Femur (tissue), 1 donor: ENCODE measurements at places on chromosomes 7 and 10.

DNA sequence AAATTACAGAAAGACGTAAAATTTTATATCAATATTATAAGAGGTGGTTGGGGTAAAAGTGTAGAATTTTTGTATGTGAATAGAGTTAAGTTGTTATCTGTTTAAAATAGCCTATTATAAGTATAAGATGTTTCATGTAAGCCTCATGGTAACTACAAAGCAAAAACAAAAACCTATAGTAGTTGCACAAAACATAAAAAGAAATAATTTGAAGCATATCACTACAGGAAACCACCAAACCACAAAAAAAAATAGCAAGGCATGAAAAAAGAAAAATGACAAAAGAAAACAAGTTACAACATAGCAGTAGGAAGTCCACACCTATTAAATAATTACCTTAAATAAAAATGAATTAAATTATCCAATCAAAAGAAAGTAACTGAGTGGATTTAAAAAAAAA lies 12.4 kb upstream of the GSTK1 start:
- DNase-seq, result no peak

DNA sequence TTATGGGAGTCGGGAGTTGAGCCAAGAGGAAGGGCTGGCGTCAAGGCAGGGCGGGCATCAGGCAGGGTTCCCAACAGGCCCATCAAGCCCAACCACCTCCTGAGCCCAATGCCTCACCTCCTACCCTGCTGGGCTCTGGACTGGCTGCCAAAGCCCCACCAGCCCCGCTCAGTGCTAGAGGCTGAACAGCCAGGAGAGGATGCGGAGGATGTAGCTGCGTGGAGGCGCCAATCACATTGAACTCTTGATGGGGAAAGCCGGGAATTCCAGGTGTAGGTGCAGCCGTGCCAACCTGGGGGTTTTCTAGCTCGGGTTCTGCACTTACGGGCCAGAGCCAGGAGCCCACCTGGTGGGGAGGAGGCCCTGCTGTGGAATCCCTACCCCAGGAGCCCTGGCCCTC lies 12.9 kb downstream of the ATP5MF start:
- DNase-seq, result no peak

DNA sequence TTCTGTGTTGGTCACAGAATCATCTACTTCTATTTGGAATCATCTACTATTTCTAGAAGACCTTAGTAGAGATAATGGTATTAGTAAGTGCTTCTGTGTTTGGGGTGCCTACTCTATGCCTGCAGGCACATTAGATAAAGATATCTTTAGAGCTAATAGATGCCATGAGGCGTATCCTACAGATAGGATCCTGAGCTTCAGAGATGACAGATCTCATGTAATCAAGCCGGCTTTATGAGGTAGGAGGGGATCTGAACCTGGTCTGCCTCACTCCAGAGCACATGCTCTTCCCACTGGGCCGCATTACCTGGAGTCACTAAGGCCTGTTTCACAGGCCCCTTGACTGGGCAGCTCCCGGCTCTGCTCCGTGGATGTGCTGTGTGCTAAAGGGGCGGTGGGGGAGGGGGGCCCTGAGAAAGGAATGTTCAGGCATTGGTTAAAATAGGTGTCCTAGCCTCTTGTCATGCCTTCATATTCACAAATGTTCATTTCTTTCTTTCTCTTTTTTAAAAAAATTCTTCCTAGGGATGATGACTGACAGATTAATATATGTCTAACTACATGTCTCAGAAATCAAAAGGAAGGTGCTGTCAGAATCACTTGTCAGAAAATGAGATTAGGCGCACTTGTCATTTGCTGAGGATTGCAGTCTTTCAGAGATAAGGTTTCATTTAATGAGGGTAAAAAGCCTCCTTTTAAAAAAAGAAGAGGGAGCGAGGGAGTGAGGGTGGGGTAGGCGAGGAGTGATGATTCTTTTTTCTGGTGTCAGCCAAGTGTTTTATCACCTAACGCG lies 458.0 kb upstream of the GALNT17 start:
- DNase-seq, result no peak

- no peak for DNase-seq
These were observed 861.1 kb downstream of the TYW1 start for GRCh38 chr7:67857698-67858097.

GRCh38 chr10:91613411-91614187 lies 19.3 kb downstream of the PPP1R3C start:
- DNase-seq, result no peak
